Stomach (tissue), 19 donors: ENCODE measurements at places on chromosomes 12 and 14.

DNA sequence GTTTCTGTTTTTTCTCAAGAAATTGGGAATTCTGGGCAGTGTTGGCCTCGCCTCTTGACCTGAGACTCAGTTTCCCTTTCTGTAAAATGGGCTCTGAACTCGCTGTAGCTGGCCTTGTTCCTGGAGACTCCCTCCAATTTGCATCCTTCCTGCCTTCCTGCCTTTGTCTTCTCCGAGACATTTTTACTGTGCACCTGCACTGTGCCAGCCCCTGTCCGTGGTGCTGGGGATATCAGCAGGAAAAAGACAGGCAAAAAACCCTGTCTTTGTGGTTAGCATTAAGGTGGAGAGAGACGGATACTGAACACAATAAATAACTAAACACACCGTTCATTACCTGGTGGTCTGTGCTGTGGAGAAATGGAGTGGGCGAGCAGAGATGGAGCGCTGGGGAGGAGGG lies 129.8 kb downstream of the AACS start:
- DNase-seq = no peak

- no peak for DNase-seq
Observed at GRCh38 chr12:6386491-6386890, 2.5 kb downstream of the LTBR start.

DNA sequence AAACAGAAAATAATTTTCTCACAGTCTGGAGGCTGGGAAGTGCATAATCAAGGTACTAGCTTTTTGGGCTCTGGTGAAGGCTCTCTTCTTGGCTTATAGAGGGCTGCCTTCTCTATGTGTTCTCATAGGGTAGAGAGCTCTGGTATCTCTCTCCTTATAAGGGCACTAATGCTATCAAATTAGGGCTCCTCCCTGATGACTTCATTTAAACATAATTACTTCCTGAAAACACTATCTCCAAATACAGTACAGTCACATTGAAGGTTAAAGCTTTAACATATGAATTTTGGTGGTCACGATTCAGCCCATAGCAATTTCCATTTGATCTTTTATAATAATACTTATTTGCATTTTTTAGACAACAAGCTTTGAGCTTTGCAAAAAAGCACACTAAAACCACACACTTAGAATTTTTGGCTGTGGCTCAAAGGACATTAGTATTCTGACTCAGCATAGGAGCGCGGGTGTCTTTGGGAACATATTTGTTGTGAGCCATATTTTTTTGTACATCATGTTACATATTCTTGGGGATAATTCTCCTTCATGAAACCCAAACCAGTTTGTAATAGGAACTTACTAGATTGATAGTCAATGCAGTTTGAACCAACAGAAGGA lies 808.1 kb upstream of the FBXO33 start:
- no peak for DNase-seq

- DNase-seq = no peak
Observed at GRCh38 chr14:27927519-27927918, 839.1 kb upstream of the FOXG1 start.

GRCh38 chr12:88163371-88163770 lies 21.3 kb downstream of the TMTC3 start:
- DNase-seq = no peak

DNA sequence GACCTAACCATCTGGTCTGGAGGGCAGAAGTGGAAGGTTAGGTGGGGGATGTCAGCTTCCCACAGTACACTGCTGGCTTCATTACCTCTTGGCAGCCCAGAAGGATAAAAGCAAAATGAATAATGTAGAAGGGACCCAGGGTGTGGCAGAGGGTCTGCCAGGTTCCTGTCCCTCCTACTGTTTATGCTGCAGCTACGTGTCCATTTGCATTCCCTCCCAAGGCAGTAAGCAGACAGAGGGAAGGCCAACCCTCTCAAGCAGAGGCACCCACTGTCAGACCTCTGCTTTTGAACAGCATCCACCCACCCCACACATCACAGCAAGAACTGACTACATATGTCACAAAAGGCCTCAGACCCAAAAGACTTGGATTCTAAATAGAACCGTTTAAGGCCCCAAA lies 19.4 kb downstream of the MAX start:
- DNase-seq = no peak

DNA sequence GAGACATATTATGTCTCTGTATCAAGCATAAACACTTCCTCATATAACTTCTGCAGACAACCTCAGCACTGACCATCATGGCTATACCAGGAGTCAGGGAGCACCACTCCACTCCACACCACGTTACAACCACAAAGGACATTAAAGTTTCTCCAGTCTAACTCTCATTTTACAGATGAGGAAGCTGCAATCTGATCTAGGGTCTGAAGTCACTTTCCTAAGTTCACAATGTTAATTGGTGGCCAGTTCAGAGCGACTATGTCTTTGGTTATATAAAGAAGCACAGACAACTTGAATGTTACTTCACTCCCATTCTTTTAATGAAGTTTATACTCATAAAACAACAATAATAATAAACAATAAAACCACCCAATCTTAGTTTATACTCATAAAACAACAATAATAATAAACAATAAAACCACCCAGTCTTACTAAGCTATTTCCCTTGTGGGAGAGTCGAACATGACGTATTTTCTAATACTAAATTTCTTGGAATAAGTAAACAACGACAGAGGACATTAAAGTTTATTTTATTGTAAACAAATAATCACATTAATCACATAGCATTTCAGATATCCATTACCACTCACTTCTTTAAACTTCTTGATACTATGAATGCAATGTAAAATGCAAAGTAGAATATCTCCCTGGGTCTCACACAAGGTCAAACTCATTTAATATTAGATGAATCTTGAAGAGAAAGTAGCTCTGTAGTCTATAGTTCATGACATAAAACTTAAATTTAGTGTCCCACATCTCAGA lies 72.4 kb upstream of the SSTR1 start:
- no peak for DNase-seq

DNA sequence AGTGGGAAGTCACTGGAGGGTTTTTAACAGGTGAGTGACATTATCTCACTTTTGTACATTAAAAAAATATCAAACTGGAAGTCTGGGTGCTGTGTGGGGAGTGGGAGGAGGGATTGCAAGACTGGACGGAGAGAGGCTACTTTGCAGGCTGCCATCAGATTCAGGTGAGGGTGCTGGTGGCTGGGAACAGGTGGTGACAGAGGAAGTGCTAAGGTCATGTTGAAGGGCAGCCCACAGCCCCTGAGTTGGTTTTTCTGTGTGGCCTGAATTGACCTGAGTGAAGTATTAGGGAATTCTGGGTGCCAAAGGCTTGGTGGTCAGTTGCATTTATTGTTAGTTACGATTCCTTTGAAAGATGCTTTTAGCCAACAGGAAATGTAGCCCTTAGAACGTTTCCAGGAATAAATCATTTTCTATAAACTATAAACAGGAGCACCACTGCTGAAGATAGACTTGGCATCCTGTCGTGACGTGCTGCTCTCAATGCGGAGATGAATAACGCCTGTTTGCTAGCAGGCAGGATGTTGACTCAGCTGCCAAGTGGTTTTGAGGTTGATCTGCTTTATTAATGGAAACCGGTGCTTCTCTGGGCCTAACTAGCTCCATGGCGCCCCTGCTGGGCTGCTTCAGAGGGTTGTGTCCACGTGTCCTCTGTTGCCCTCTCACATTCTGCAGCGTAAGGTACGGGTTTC lies 707.5 kb upstream of the TMEM132C start:
- peak; percentile 40 for DNase-seq

DNA sequence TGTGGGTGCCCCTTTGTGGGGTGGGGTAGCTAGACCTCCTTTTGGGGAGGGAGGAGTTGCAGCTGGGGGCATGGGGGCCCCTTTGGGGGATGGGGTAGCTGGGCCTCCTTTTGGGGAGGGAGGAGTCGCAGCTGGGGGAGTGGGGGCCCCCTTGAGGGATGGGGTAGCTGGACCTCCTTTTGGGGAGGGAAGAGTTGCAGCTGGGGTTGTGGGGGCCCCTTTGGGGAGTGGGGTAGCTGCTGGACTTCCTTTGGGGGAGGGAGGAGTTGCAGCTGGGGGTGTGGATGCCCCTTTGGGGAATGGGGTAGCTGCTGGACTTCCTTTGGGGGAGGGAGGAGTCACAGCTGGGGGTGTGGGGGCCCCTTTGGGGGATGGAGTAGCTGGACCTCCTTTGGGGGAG lies 7.0 kb downstream of the NACA start:
- no peak for DNase-seq

GRCh38 chr14:95207475-95208233 lies 50.3 kb upstream of the DICER1 start:
- DNase-seq = no peak

GRCh38 chr14:105484069-105484996 lies 2.4 kb upstream of the CRIP1 start:
- peak; percentile 79 for DNase-seq

- peak; percentile 53 for DNase-seq
Observed at GRCh38 chr12:10392394-10392930, 2.6 kb upstream of the KLRK1 start.

GRCh38 chr12:10562306-10562933 lies 51.0 kb downstream of the MAGOHB start:
- peak; percentile 70 for DNase-seq
